ENCODE measurements at places on chromosomes 5 and 9. TPM values are rescaled to one million over a fixed set of nuclear protein-coding genes. Genes with fewer than 3 reads are reported as not detected.

The TAF1L gene
- total RNA-seq = 0.04 TPM

The DRD1 gene
- not detected for total RNA-seq

The GLRA1 gene
- not detected for total RNA-seq

The PDE8B gene
- not detected for total RNA-seq

The HIGD2A gene
- 94.0 TPM for total RNA-seq

The PRSS3 gene
- total RNA-seq = not detected

The MAMDC2 gene
- total RNA-seq = not detected

The OLFML2A gene
- not detected for total RNA-seq

The STK32A gene
- not detected for total RNA-seq

The TPPP gene
- total RNA-seq = 0.08 TPM

The TEX48 gene
- total RNA-seq = 0.80 TPM

The BTNL9 gene
- total RNA-seq = 0.12 TPM

The HSD17B4 gene
- total RNA-seq = 68.3 TPM

The TMEM252 gene
- total RNA-seq = not detected

The GAS1 gene
- total RNA-seq = not detected

The ACTBL2 gene
- total RNA-seq = not detected

The IL13 gene
- total RNA-seq = 0.44 TPM

The TRPM6 gene
- total RNA-seq = not detected

The PCDHGB6 gene
- not detected for total RNA-seq

The ZBTB34 gene
- 4.4 TPM for total RNA-seq

The CCDC183 gene
- not detected for total RNA-seq

The KCNT1 gene
- not detected for total RNA-seq

The IFNK gene
- total RNA-seq = not detected

The GHR gene
- total RNA-seq = not detected

The STPG3 gene
- not detected for total RNA-seq

The SPINK13 gene
- total RNA-seq = not detected

The HTR1A gene
- total RNA-seq = not detected

The MATR3 gene
- 182 TPM for total RNA-seq

The AIF1L gene
- 0.92 TPM for total RNA-seq

The TNFSF8 gene
- total RNA-seq = 57.3 TPM

The DIPK1B gene
- 0.10 TPM for total RNA-seq

The PTPN3 gene
- total RNA-seq = 1.2 TPM

The DMRT3 gene
- total RNA-seq = not detected

The SHOC1 gene
- not detected for total RNA-seq

The BARHL1 gene
- total RNA-seq = not detected

The SMIM23 gene
- not detected for total RNA-seq

The PCDHGB2 gene
- total RNA-seq = 0.10 TPM

The SH3PXD2B gene
- 0.84 TPM for total RNA-seq

The FAM169A gene
- 12.2 TPM for total RNA-seq

The TMEM174 gene
- total RNA-seq = not detected

The OR4F3 gene
- not detected for total RNA-seq

The SLC6A7 gene
- total RNA-seq = not detected

The SLC4A9 gene
- not detected for total RNA-seq

The RIMOC1 gene
- total RNA-seq = 31.0 TPM

The DMXL1 gene
- total RNA-seq = 22.1 TPM

The CCL19 gene
- not detected for total RNA-seq

The NDUFS4 gene
- total RNA-seq = 59.4 TPM

The TMEFF1 gene
- total RNA-seq = 0.10 TPM

The SYK gene
- 0.48 TPM for total RNA-seq

The NUTM2F gene
- total RNA-seq = not detected

The C5orf34 gene
- total RNA-seq = 10.1 TPM

The AFAP1L1 gene
- total RNA-seq = 0.94 TPM

The DUSP1 gene
- 8.7 TPM for total RNA-seq

Data from activated naive CD8-positive, alpha-beta T cell treated with anti-CD3 and anti-CD28 coated beads for 36 hours (primary cell).